Forelimb muscle (tissue), 1 donor: ENCODE measurements at places on chromosomes 16 and 17. TPM values are rescaled to one million over a fixed set of nuclear protein-coding genes. Genes with fewer than 3 reads are reported as not detected.

DNA sequence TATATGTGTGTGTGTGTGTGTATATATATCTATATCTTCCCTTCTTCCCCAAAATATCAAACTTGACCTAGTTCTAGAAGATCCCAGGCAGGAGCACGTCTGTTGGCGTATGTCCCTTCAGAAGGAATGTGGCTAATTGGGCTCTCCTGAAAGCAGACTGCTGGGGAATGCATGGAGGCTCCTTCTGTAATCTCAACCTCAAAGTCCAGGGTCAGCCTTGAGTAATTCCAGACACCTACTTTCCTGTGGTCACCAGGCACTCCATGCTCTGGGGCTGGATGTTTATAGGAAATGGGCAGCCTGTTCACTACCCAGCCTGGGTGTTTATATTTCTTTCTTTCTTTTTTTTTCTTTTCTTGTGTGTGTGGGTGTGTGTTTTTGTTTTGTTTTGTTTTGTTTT, 13.4 kb downstream of the BCO1 start:
- no peak for DNase-seq

DNA sequence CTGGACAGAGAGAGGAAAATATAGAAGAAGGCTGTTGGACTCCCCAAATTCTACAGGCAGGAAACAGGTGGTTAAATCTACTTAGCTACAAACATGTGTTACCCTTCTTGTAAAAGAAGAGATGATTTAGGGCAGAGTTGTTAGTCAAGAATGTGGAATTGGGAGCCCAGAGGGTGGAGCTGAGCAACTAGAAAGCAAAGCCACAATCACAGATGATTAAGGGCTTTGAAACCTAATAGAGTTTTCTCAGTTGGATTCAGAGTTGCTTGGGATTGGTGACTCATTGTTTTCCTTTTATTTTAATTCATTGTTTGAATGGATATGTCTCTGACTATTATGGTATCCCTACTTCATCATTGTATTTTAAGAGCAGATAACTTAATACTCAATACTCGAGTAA, 6.2 kb downstream of the ACSM5 start:
- DNase-seq: no peak

DNA sequence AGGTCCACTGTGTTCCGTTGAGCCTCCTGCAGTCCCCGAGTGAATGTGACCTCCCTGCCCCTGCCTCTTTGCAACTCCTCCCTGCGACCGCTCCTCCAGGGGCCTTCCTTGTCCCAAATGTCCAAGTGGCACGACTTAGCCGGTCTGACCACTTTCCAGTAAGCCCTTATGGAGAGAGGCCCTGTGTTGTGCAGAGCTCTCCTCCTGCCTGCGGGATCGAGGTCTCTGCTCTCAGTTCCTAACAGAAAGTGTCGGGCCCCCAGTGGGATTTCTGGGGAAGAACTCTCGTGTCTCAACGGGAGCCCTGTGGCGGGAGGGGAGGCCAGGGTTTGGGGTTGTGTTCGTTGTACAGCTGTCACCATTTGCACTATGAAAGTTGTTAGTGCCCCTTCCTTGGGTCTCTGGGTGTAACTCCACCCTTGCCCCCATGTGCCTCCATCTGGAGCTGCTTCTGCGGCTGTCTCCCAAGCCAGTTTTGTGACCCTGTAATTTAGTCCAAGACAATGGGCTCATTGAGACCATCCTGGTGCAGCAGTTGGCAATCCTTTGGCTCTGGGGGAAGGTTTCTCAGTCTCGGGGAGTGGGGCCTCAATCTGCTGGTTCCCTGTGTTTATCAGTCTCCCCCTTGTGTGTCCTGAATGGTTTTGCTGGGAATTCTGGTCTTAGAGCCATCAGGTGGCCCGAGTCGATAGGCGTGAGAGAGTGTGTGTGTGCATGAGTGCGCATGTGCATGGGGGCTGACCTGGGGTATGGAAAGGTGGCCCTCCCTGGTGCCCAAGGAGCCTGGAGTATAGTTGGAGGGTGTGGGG, 234.5 kb downstream of the SEC14L1 start:
- no peak for DNase-seq

DNA sequence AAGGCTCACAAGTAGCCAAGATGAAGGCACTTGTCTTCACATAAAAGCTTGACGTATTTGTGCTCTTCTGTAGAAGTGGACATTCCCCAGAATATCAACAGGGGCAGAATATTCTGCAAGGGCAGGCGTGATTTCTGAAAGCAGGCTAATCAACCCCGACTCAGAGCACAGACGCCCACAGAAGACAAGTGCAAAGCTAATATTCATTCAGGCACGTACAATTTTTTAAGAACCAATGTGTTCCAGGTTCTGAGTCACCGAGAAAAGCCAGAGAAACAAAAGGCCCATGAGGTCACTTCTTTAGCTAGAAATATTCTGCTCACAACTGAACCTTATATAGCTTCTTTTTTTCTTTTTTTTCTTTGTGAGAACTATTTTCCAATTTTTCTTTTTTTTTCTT, 121.6 kb downstream of the DNAH9 start:
- DNase-seq: no peak

DNA sequence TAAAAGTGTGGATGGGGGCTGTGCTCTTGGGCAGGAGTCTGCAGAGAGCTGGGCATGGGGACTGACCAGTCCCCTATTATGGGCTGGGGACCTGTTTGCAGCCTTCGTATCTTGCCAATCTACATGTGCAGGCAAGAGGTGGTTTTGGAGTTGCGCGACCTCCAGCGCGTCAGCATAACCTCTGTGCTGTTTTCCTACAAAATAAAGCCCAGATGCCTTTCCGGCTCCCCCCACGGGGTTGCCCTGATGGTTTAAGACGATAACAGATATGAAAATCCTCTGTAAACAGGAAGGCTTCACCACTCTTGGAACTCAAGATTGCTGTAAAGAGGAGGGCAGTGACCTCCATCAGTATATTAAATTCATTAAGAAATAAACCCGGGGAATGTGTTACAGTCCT, 16.5 kb upstream of the SPPL2C start:
- DNase-seq: no peak

- no peak for DNase-seq
Observed at GRCh38 chr17:72193391-72194106, 72.7 kb downstream of the SOX9 start.

DNA sequence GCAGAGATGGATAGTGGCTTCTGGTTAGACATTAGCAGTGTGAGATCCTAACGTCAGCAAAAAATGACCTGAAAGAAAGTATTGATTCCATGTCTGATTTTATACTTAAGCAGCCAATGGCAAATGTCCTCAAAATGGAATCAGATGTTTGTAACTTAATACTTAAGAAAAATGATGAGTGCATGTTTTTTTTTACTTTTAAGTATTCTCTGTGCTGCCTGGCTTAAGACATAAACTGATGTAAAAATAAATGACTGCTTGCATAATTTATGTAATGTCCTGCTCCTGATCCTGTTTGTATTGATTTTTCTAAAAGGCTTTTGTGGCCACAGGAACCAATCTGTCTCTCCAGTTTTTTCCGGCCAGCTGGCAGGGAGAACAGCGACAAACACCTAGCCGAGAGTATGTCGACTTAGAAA, 7.4 kb downstream of the CBFB start:
- DNase-seq: no peak

GRCh38 chr17:62688398-62689160, 61.1 kb downstream of the MRC2 start:
- DNase-seq: no peak

- DNase-seq: no peak
Observed at GRCh38 chr16:60107871-60108270, 1373.8 kb upstream of the GOT2 start.

DNA sequence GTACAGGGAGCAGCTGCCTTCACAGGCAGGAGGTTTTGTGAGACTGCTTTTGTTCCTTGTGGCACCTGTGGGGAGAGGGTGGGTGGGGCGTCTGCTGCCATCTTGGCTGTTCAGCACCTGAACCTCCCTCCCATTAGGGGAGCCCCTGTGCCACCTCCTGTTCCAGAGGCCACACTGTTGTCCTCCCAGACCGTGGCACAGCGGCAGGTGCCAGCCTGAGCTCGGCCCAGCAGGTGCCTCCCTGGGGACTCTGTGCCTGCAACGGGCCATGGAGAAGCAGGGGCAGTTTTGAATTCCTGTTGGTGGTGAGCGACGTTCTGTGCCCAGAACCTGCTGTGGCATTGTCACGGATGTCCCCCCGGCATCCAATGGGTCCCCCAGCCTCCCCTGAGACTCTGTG, 9.9 kb downstream of the LGALS3BP start:
- no peak for DNase-seq

- DNase-seq: no peak
Observed at GRCh38 chr16:79293836-79294460, 306.6 kb downstream of the MAF start.

DNA sequence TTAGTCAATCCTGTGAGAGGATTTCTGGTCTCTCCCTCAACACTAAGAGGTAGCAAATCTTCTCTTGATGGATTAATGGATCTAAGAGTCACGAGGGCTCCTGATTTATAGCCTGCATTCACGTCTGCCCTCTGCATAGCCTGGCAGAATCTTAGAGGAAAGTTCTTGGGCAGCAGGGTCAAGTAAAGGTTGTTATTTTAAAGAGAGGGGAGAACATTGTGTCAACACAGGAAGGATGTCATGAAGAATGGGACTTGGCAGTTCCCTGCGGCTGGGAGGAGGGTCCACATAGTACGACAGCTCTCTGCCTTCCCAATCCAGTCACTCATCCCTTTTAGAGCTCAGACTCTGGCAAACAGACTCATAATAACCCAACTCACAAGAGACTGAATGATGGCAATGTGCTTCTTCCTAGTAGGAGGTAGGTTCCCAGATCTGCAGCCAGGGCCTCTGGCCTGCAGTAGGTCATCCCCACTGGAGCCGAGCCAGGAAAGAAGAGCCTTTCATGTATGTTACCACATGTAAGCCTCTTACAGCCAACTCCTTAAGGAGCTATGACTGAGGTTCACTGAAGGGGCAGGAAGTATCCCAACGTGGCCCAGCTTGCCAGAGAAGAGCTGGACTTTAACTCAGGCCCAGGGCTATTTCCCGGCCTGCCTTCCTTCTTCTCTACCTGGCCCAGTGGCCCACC, 25.4 kb upstream of the RPTOR start:
- no peak for DNase-seq

DNA sequence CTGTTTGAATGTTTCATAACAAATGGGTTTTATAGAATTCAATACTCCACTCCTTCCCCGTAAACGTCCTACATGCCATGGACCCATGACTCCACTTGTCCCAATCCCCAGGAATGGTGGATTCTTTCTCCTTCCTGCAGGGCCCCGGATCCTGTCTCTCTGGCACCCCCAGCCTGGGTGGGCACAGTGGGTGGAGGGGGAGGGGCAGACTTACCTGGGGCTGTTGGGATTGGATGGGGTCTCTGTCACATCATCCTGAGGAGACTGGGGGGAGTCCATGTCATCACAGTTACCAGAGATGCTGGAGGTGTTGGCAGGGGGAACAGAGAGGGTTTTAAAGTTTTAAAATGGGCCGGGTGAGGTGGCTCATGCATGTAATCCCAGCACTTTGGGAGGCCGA, 13.2 kb downstream of the TRPV3 start:
- DNase-seq: no peak

- no peak for DNase-seq
Observed at GRCh38 chr17:47288531-47289116, 35.0 kb downstream of the ITGB3 start.

DNA sequence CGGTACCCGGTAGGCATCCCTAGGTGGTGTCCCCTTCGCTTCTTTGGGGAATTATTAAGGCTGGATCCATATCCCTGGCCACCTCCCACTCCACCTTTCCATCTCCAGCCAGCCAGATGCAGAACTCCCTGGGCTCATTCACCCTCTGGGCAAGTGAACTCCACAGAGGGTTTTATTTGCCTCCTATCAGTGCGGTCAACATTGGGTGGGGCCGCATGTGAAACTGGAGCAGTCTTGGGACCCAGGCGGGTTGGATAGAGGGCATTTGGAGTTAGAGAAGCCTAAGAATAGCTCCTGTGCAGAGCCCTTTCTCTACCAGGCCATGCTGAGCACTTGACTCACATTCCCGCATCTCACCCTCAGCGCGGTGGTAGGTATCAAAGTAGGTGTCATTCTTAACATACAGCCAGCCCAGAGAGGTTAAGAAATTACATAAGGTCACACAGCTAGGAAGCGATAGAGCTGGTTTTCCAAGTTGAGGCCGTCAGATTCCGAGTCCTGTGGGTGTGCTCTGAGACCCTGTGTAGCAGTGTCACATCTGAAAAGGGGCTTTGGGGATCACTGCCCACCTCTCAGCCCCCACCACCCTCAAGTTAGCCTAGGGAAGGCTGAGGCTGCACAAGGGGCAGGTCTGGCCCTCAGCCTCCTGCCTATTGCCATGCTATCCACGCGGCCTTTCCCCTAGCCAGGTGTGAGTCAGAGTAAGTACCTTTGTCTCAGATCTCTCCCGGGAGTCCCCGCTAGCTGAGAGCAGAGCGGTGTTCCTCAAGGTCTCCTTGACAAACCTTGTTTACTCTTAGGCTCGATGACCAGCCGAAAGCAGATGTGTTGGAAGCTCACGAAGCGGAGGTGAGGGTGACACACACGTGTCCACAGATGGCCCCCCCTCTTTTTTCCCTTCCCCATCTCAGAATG, 26.9 kb upstream of the LGALS9 start:
- no peak for DNase-seq

- DNase-seq: no peak
Observed at GRCh38 chr16:87415441-87415840, 23.3 kb downstream of the MAP1LC3B start.

GRCh38 chr17:18258356-18259038, at the start of gene FLII:
Gene FLII (minus strand): TSS chr17:18258738. CDS start chr17:18258690, 48 bp downstream.
- no peak for DNase-seq

- no peak for DNase-seq
Observed at GRCh38 chr17:59839651-59840328, 53.0 kb downstream of the TUBD1 start.

- DNase-seq: no peak
Observed at GRCh38 chr16:51831595-51832367, 680.7 kb upstream of the SALL1 start.

DNA sequence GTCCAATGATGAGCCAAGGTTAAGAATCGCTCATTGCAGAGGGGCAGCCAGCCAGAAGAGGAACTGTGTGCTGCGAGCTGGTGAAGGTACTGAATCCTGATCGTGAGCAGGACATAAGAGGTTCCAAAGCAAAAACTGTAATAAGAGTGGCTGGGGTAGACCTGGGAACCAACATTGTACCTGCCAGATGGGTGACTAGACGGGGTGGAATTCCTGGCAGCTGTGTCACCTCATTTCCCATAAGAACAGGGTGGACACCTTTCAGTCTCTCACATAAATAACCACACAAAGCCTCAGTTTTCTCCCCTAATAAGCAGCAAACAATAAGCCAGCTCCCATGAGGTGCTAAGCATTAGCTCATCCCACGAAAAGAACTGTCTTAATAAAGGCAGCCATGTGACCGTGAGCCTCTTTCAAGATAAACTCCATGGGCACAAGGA, 290.3 kb downstream of the SOX9 start:
- no peak for DNase-seq

Gene RUNDC3A
- 2.0 TPM for polyA plus RNA-seq

Gene VPS9D1
- 10.8 TPM for polyA plus RNA-seq

Gene HIRIP3
- 13.3 TPM for polyA plus RNA-seq

Gene MT2A
- polyA plus RNA-seq: 21.8 TPM

Gene DRC3
- 6.6 TPM for polyA plus RNA-seq

Gene GCGR
- polyA plus RNA-seq: not detected

Gene CPNE7
- 0.43 TPM for polyA plus RNA-seq
